ENCODE measurements at places on chromosomes 6 and 20. TPM values are rescaled to one million over a fixed set of nuclear protein-coding genes. Genes with fewer than 3 reads are reported as not detected.

The DLK2 gene
- 1.4 TPM for total RNA-seq

The SLC32A1 gene
- not detected for total RNA-seq

The TNXB gene
- total RNA-seq: 0.11 TPM

The VARS2 gene
- total RNA-seq: 18.8 TPM

The WFDC12 gene
- total RNA-seq: not detected

The CPNE5 gene
- total RNA-seq: 0.63 TPM

GRCh38 chr6:160424256-160424655, 76.1 kb downstream of the SLC22A3 start:
- DNase-seq: no peak

- DNase-seq: no peak
These were observed 58.5 kb downstream of the SCAF8 start for GRCh38 chr6:154791556-154792317.

DNA sequence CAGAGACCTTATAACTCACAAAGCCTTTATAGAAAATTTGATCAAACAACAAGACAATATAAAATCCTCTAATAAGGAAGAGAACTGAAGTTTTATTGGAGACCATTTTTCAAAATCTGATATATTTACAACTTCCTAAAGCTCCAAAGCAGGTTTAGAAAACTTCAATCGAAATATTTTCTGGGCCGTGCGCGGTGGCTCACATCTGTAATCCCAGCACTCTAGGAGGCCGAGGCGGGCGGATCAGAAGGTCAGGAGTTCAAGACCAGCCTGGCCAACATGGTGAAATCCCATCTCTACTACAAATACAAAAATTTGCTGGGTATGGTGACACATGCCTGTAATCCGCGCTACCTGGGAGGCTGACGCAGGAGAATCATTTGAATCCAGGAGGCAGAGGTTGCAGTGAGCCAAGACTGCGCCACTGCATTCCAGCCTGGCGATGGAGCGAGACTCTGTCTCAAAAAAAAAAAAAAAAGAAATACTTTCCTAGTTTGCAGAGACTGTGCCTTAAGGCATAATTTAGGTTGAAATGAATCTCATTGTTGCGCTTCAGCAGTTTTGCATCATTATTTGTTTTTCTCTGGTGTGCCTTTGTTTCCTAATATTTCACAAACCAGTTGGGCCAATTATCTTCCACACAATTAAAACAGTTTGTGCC, 60.6 kb upstream of the ASIP start:
- DNase-seq: peak; percentile 40

DNA sequence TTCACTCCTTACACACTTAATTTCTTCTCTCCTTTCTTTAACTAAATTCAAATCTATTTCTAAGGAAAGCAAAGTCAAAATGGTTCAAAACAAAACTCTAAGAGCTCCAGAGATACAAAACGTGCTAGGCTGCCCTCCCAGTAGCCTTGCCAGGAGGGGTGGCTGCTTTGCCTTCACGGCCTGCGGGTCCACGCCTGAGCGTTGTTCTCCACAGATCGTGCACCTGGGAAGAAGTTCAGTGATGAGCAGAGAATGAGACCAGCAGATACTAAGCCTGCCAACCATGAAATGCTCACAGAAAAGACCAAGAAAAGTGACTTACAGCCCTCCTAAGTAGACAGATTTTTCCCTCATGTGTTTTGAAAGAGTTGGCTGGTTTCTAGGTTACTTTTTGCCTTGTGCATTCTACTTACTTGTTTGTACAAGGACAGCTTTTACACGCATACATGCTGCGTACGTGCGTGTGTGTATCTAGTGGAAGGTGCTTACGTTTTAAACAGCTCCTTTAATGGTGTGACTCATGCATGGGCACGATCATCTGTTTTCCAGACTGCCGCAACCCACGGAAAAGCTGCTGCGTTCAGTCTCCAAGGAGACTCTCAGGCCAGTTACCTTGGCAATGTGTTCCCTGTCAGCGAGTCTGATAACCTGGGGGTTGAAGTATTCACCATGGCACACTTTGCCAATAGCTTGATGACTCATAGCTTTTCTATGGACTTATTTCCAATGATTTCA, 32.4 kb upstream of the PBOV1 start:
- peak; percentile 68 for DNase-seq

- DNase-seq: no peak
These were observed 95.2 kb downstream of the KIF13A start for GRCh38 chr6:17892097-17892686.

DNA sequence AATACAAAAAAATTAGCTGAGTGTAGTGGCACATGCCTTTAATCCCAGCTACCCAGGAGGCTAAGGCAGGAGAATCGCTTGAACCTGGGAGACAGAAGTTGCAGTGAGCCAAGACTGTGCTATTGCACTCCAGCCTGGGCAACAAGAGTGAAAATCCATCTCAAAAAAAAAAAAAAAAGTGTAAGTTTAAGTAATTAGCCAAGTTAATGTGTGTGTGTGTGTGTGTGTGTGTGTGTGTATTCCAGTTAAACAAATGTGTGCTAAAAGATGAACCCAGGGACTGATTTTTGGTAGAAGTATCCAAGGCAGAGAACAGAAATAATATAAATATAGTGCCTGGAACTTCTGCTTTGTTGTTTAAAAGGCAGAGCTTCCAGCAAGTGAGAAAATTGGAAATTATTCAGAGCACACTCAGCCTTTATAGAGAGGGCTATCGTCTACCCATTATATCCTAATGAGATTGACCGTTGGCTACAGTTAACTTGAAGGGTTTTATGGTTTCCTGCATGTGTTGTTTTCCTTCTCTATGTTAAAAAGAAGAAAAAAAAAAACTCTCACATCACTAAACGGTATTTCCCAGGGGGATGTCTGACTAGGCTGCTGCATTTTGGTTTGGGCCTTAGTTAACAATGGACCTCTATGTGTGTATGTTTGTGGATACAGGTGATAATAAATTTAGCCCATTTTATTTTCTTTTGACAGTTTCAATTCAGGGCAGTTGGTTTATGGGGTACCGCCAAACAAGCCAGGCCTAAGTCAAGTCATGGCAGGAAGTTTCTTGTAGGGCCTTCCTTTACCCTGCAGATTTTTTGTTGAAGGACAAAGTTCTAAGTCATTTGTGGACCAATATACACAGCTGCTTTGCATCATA, 9.8 kb downstream of the SOX4 start:
- no peak for DNase-seq

DNA sequence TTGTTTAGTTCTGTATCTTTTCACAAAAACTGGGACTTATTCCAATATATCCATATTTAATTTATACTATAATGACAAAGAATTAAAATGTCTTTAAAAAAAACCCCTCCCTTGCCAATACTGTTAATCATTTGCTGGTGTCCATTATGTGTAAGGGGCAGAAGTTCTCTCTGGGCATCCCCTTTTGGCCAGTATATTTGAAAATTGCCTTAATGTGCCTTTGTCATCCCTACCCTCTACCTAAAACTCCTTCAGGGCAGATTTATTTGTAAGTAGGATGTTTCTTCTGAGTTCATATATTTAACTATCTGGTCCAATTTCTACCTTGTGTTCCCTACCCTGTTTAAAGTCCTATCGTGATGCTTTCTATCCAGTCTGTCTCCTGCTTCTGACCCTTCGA, 62.9 kb downstream of the ARHGAP18 start:
- no peak for DNase-seq

DNA sequence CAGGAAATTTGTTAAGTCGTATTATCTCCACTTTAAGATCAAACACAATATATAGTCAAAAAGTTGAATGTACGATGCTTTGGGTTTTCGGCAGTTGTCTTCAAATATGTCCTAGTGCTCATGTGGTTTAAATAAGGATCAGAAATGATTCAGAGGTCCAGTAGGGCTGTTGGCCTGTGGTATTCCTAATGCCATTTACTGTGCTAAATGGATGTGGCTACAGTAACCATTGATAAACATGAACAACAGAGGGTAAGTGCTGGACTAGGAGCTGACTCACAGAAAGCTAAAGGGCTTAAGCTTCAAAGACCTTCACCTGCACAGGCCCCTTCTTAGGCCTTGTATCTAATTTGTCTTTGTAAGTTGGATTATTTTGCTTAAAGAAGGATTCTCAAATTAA, 80.5 kb upstream of the TPD52L1 start:
- no peak for DNase-seq

- DNase-seq: peak; percentile 3
These were observed 117.2 kb upstream of the ESR1 start for GRCh38 chr6:151690303-151690702.

GRCh38 chr6:29925321-29925720, 17.0 kb upstream of the HLA-A start:
- DNase-seq: no peak

Data from Daoy (cell line).